ENCODE measurements at places on chromosomes 16 and 17.
A peak's percentile ranks its signal among the peaks of the same experiment; 100 is the strongest.

GRCh38 chr17:65656390-65657250 lies 95.2 kb upstream of the AXIN2 start:
- DNase-seq = no peak

GRCh38 chr16:22001591-22001990 lies 675 bp upstream of the PDZD9 start:
- DNase-seq = no peak

- no peak for DNase-seq
Measured at GRCh38 chr16:82655072-82655714, 28.4 kb downstream of the CDH13 start.

DNA sequence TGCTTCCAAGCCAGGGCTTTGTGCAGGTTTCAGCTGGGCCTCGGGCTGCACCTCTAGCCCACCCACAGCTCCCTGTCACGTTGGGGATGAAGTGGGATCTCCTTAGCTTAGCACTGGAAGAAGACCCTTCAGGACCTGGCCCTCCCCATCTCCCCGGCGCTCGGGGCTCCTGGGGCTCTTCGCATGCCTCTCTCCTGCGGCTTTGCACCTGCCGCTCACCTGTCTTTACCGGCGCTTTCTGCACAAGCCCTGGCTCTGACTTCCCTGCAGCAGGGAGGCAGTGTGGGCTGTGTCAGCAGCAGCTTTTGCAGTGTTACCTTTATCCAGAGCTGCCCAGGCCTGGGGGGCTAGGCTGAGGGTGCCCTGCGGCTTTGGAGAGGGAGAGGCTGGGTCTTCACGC lies 52.3 kb downstream of the NT5M start:
- DNase-seq = no peak

GRCh38 chr17:4209611-4210010 lies 54.2 kb downstream of the ANKFY1 start:
- DNase-seq = no peak

- DNase-seq = no peak
Measured at GRCh38 chr17:62052765-62053338, 12.2 kb downstream of the MED13 start.

DNA sequence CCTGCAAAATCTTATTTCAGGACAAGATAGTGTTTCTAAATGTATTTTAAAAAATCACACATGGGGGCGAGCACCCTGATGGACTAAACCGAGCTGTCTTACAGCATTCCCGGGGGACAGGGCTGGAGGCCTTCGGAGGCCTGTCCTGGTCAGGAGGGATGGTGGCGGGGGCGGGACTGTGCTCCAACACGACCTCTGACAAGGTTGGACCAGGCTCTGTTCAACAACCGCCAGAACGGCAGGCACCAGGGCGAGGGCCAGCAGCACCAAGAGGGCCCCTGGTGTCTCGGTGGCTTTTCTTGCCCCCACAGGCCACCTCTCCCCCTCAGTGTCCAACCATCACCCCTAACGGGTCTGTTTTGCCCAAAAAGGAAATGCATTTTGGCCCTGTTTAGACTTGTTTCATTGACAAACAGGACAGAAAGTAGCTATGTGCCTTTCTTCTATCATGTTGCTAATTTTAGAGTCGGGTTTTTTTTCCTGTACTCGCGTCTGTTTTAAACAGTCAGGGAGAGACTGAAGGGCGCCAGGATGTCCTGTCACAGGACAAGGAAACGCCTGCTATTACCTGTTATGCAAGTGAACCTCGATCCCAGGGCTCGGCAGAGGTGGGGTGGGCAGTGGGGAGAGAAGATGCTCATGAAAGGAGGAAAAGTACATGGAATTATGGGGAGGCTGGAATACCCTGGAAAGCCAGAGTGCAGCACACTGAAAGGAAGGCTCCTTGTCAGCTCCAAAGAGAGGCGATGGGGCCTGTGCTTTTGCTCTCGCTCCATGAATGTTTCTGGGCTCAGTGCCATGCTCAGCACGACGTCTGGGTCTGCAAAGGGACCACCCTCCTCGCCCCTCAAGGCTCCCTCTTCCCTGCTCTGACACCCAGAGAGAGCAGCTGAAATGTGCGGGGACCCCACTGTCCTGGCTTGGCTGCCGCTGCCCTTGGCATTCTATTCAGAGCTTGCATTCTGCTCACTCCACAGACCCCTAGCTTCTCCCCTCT lies 11.9 kb downstream of the TMEM204 start:
- DNase-seq = no peak

DNA sequence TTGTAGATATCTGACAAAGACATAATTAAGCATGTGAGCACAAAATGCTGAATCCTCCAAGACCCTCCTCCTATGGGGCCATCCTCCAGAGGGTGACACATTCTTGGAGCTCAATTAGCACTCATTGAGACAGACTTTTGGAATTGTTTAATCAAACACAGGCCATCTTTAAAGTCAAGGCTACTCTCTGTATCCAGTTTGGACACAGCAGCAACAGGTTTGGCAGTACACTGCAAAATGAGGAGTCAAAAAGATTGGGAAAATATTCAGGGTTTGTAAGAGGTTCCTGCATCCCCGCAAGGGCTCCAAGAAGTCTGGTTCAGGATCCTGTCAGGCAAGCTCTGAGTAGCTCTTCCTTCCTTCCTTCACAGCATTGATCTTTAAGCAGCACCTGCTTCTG lies 1.3 kb downstream of the ITFG1 start:
- DNase-seq = no peak

DNA sequence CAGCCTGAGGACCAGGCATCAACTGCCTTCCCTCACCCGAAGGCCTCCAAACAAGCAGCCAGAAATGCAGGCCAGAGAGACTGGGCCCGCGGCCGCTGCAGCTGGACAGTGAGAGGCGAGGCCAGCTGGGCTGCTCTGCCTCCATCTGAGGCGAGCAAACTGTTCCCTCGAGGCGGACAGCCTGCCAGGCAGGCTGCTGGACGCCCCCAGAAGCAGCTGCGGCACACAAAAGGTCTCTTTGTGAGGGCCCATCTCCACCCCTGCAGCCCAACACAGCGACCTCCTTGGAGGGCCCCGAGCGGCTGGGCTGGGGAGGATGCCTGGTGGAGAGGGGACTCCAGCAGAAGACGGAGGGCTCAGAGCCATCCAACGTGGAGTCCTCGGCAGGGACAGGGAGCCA lies 4.7 kb downstream of the CORO7 start:
- DNase-seq = no peak

DNA sequence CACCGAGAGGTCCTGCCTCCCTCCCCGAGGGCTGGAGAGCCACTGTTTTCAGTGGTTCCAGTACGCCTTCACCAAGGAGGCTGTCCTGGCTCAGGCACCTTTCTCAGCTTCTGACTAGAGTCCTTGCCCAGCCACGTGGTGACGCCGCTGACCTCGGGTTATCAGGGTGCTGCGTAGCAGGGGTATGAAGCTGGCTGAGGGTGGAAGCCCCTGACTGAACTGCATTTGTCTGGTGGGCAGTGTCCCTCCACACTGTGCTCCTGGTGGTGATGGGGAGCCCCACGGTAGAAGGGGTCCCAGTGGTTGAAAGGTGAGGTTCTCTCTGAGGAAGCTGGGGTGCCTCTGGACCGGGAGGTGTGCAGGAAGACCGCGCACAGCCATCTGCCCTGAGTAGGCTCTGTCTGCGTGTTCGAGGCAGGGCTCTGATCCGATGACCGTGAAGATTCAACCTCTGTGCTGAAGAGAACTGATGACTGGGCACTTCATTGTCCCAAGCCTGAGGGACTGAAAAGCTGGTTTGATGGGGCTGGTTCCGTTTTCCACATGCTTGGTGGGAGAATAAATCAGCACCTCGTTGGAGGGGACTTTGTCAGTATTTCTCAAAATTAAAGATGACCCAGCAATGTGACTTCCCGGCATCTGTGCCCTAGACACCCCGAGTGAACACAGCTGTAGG lies 2.5 kb downstream of the ACSF3 start:
- DNase-seq = no peak

GRCh38 chr17:75645889-75646637 lies 12.8 kb downstream of the SMIM5 start:
- peak; percentile 49 for DNase-seq

GRCh38 chr16:85112364-85112763 lies at the start of gene CIBAR2:
Gene CIBAR2 (minus strand): TSS chr16:85112472. CDS start chr16:85112352, 120 bp downstream.
- DNase-seq = no peak

- no peak for DNase-seq
Measured at GRCh38 chr16:53494636-53495035, 8.4 kb downstream of the AKTIP start.

GRCh38 chr17:78446833-78447232 lies 68.4 kb downstream of the PGS1 start:
- no peak for DNase-seq

DNA sequence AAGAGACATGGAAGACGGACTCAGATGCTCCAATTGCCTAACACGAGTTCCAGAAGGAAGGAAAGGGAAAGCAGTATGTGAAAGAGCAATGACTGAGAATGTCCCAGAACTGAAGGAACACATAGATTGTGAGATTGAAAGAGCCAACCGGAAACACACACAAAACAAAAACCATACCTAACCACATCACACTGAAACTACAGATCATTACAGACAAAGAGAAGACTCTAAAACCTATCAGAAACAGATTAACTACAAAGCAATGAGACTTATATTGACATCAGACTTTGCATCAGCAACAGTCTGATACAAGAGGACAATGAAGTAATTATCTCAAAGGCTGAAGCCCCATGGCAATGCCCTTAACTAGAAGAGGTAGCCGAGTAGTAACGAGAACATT lies 45.6 kb upstream of the CLEC18B start:
- DNase-seq = no peak

- DNase-seq = no peak
Measured at GRCh38 chr16:10859658-10860057, 17.3 kb upstream of the CIITA start.

DNA sequence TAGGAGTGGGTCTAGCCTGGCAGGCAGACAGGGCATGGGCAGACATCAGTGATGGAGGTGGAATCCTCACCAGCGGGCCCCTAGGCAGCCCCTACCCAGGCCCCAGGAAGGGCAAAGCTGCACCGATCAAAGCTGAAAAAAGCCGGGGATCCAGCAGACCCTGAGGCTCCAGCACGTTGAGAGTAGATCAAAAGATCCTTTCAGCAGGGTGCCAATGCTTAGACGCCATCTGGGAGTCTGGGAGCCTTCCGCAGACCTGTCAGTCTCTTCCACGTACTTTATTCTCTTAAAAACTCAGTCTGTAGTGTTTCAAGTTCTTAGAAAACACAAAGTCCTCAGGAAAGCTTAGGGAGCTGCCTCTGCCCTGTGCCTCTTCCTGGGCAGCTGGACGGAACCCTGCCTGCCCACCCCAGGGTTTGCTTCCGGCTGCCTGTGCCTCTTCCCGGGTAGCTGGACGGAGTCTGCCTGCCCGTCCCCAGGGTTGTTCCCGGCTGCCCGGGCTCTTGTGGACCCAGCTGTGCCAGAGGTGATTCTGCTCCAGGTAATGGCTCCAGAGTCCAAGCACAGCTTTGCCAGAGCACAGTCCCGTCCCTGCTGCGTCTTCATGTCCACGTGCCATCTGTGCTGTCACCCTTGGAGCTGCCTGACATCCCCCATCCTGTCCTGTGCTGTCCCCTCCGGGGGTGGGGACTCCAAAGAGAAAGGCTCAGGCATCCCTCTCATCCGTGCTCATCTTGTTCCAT lies 50.8 kb upstream of the PVALEF start:
- no peak for DNase-seq

- DNase-seq = no peak
Measured at GRCh38 chr17:7862692-7863437, 5.1 kb downstream of the CYB5D1 start.

DNA sequence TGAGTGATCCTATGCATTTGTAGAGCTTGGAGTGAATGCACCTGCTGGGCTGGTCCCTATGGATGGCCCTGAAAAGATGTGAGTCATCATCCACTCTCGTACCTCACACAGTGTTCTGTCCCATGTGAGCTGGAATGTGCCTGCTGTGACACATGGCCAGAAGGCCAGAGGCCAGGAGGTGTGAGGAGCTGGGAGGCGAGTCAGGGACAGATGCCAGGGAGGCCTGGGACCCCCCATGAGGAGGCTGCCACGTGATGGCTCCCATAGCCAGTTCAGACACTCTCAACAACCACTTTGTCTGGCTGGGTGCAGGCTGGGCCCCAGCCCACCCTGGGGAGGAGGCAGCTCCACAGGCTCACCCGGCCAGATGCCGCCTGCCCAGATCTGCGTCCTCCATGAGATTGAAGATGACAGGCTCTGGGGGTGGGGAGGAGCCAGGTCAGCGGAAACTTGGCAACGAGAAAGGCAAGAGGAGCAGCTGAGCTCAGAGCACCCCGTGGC lies 168.8 kb downstream of the C16orf78 start:
- no peak for DNase-seq

DNA sequence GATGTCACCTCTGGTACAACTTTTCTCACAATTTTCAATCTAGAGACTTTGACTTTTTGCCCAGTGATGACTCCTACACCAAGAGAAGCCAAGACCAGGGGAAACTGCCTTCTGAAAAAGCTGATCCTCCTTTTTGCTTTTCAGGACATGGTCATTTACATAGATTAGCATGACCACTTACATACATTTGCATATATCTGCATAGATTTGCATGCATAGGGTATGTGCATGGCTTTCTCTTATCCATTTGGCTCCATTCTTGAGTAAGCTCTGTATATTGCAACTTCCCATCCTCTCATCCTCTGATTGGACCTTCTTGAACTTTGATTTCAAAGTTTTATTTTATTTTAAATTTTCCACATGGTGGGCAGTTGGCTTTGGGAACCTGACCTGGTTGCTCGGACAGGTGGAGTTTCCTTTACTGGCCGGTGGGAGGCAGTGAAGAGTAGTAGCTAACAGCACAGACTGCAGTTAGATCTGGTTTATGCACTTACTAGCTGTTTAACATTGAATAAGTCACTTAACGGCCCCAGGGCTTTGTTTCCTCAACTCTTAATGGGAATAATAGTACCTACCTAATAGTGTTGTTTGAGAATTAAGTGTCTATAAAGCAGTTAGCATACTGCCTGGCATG lies 92.9 kb downstream of the GPR139 start:
- DNase-seq = no peak

DNA sequence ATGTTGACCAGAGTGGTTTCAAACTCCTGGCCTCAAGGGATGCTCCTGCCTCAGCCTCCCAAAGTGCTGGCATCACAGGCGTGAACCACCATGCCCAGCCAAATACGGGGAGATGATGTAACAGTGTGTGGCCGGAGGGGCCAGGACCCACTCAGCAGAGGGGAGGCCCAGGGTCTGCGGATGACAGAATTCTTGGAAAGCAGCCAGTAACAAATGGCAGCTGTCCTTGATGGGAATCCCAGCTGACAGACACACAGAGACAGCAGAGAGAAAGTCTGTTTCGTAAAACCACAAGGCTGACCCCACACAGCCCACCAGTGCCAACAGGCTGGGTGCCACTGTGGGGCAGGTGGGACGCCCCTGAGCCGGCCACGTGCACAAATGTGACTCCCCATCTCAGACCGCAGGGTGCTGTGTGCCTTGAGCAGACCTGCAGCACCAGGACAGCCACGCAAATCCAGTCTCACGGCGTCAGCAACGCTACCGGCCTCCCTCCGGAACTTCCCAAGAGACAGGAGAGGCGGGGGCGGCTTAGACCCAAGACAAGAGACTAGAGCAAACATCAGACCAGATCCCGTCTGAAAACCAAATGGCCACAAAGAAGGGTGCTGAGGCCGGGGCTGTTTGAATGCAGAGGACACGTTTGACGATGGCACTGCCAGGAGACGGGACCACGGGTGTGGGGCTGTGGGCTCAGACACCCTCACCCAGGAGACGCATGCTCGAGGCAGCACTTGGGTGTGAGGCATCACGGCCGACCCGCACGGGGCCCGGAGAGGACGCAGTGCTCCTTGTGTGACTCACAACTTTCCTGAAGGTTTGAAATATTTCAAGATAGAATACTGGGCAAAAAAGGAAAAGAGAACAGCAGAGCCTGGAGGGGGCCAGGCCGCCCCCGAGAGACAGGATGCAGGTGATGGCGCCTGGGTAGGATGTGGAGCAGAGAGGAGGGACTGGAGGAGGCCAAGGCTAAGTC lies 24.6 kb downstream of the CTU2 start:
- no peak for DNase-seq
